Immature natural killer cell (primary cell): ENCODE measurements at places on chromosomes 7 and 10.

DNA sequence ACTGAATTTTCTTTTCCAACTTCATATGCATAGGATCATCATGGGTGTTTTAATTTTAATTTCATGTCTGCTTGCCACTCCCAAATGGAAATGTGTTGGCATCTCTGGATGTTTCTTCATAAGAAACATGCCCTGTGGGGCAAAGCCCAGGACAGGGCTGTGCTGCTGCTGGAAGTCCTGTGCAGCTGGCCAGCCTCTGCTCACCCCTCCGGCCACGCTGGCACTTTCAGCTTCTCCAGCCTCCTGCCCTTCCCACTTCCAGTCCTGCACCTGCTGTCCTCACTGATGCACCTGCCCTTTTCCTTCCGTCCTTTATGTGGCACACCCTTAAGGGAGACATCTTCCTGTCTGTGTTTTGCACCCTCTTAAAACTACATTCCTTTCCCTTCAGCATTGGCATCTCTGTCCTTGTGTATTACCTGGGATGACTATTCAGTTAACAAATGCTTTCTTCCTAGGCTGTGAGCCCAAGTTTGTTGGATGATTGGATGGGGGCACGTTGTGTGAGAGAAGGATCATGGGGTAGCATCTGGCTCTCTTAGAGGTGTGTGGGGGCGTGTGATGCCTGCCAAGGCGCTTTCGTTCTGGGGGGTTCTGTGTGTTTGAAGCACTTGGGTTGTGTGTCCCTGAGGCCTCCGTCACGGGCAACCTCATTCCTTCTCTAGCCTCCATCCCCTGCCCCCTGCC, 56.8 kb downstream of the TCF7L2 start:
- DNase-seq: no peak

- no peak for DNase-seq
Measured at GRCh38 chr10:6667679-6668270, 87.7 kb upstream of the PRKCQ start.

GRCh38 chr10:113604572-113604971, 51.7 kb downstream of the HABP2 start:
- no peak for DNase-seq

DNA sequence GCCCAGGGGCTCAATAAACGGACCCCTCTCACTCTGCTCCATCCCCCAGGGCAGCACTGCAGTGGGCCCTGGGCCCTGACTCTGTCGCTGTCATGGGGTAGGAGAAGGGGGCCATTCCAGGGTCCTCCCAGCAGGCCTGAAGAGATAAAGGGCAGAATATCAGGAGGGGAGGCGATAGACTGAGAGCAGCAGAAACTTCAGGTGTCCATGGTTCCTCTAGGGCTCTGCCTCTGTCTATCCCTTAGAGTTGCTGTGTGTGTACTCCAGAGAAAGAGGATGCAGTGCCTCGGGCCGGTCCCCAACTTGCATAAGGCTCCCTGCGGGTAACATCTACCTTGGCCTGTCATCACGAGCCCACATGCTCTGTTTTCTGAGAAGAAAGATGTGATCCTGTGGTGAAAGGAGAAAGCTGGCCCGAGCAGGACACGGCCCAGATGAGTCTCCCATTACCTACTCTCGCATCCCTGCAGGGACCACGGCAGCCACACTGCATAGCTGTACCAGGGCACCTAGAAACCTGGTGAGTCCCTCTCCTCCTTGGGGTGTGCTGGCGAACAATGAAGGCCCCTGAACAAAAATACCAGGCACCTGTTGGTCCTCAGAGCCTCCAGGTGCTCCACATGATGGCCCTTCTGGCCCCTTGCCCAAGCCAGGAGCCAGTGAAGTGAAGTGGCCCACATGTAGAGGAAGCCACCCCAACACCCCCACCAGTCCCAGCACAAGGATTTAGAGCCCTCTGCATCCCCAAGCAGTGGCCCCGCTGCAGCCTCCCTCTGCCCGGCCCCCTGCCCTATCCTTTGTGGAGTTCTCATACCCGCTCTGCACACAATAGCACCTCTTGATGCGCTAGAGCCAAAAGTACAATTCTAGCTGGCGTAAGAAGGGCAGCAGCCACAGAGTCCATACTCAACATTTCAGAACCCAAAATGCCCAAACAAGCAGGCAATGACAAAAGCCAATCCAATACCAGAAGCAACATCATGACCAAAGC, 106.8 kb downstream of the ARHGAP22 start:
- no peak for DNase-seq

DNA sequence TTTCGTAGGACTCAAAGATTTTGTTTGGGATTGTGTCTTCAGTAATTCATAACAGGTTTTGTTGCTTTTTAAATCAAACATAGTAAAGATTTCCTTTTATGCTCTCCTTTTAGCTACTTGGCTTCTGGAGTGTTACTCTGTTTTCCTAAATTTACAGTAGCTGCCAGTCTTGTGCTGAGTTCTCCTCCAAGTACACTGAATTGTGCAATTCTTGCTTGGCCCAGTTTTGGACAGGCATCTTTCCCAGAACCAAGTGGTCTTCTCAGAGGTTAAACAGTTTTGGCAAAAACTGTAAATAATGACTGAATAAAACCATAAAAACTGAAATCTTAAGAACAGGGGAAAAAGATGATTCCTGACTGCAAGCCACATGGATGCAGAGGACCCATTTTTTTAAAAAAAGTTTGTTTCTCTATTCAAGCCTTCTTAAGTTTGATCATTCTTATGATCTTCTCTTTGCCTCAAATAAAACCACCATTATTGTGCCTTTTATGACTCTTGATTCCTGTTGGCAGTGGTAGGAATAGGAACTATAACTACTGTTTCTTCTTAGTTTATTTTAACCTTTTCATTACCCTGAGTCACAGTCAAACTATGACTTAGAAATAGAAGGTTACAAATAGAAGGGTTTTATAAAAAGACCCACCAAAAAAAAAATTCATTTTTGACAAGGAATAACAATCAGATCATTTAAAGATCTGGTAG, 88.0 kb downstream of the MDFIC start:
- DNase-seq: no peak

DNA sequence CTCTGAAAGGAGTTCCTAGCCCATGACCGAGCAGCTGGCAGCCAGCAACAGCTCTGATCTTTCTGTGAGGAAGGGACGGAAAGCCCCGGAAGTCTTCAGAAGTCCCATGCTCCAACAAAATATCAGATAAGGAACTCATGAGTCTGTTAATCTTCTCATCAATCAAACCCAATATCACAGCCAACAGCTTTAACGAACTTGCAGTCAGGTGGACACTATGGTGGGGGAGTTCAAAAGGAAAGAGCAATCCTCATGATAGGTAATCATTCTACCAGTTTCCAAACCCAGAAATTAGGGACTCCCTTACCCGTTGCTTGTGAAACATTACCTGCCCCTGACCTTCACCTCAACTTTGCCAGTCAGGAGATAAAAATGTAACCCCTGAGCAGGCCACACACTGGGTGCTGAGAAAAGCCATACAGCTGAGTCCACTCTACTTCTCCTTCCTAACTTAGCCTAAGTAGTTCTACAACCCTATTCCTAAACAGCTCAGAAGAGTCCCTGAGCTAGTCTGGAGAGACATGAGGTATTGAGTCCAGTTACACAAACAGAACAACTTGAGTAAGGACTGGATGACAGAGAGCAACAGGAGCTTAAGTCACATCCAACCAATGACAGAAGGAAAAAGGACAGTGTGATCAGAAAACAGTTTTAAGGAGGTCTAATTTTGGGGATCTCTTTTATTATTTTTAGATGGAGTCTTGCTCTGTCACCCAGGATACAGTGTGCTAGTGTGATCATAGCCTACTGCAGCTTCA, 2.2 kb downstream of the NDST2 start:
- DNase-seq: no peak

DNA sequence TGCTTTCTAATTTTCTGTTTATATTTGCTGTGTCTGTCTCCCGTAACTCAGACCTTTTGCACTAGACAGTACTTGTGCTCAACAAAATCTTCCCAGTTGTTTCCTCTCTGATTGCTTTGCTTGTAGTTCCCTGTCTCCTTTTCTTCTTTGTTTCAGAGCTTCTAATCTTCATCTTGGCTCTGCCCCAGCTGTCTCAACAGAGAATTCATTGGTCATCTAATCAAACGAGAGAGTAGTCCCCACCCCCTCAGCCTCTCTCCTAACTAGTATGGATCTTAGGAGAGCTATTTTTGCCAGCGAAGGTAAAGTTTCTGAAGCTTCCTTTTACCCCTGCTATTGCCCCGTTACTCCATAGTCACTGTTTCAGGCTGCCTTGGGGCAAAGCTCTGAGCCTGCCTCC, 32.8 kb downstream of the SLC26A4 start:
- no peak for DNase-seq

DNA sequence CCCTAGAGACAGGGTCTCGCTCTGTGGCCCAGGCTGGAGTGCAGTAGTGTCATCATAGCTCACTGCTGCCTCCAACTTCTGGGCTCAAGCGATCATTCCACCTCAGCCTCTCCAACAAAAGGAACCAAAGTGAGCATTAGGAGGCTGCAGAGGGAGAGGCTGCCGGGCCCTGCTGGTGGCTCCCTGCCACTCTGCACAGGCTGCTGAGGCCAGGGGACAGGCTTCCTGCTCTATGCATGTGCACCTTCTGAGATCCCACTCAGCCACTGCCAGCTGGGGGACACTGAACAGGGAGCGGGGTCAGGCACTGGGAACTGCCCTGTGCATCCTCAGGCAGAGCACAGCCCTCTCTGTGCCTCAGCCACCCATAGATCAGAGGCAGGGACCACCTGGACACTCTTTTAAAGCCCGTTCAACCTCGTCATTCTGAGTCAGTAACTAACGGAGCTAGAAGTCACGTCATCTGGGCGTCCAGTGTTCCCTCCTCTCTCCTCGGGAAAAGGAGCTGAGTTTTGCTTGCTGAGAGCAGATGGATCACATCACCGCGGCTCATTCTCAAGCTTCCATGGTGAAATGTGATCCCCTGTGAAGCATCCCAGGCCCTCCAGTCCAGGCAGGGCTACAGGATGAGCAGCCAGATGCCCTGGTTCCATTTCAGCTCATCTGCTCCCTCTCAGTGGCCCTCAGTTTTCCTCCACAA, 109.6 kb downstream of the MYL10 start:
- DNase-seq: no peak

GRCh38 chr10:60286559-60286958, 103.1 kb downstream of the ANK3 start:
- DNase-seq: no peak

- no peak for DNase-seq
Measured at GRCh38 chr7:156944876-156945275, 4.6 kb upstream of the NOM1 start.

- no peak for DNase-seq
Measured at GRCh38 chr10:45627412-45628048, 45.0 kb downstream of the ZFAND4 start.

GRCh38 chr10:31724296-31724695, 204.3 kb downstream of the ARHGAP12 start:
- DNase-seq: no peak

GRCh38 chr10:48594803-48595538, 9.9 kb downstream of the ARHGAP22 start:
- DNase-seq: no peak

DNA sequence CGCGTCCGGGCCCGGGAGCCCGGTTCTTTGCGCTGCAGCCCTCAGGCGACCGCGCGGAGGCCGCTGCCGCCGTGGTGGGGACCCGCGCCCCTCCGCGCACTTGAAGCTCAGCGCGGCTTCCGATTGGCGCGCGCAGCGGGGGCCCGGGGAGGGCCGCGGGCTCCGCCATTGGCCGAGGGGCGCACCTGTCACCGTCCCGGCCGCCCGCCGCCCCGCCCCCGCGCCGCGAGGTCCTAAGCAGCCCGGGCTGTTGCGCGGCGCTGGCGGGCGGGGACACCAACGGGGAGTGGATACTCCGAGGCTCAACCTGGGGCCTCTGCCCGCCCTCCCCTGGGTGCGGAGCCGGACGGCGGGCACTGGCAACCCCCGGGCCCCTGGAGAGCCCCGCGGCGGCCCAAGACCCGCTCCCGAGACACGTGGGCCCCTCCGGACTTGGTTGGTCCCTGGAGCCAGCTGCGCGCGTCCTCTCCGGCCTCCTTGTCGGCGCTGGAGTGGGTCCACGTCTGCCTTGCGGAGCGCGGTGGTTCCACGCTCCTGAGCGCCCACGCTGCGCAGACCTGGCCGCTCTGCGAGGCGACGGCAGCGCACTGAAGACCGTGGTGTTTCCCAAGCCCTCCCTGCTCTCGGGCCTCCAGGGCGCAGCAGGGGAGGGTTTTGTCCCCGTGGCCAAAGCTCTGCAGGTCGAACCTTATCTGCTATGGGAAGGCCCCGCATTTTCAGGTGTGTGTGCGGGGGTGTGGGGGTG, at the start of gene MNX1:
MNX1 (minus strand) TSS at position 76 of the 745 bp plus-strand sequence. CDS start 313 bp downstream, outside the sequence.
- DNase-seq: peak; percentile 11

GRCh38 chr10:91799612-91799975, 1.4 kb downstream of the TNKS2 start:
- DNase-seq: no peak

GRCh38 chr10:26781797-26782196, 79.0 kb downstream of the ABI1 start:
- DNase-seq: no peak

- no peak for DNase-seq
Measured at GRCh38 chr10:5443429-5443828, 31.1 kb downstream of the NET1 start.

DNA sequence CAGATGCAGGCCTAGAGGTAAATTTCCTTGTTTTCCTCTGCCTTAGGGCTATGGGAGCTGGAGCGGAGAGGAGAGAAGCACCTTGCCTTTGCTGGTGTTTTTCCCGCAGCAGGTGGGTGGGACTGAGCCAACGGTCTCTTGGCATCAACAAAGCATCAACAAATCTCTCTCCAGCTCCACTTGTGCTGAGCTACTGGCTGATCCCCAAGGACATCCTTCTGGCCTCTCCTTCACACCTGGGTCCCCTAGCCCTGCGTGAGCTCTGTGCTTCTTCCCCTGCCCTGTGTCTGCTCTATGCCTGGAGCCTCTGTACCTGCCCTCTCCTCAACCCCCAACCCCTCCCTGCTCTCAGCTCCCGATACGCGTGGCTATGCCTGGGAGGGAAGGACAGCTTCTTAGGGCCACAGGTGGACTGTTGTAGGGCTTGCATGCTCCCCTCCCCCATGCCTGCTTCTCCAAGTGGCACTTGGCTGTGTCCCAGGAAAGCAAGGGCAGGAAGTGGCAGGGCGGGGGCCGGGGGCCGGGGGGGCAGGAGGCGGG, 3.2 kb upstream of the CLDN4 start:
- DNase-seq: no peak

DNA sequence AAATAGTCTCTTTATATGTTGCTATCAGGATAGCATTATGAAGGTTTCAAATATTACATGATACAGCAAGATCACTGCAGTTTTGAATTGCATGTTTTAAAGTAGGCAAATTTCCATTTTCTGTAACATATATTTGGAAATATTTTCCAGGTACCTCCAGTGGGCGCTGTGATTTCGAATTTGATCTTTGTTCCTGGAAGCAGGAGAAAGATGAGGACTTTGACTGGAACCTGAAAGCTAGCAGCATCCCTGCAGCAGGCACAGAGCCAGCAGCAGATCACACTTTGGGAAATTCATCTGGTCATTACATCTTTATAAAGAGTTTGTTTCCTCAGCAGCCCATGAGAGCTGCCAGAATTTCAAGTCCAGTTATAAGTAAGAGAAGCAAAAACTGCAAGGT, 299.0 kb downstream of the MALRD1 start:
- no peak for DNase-seq

- no peak for DNase-seq
Measured at GRCh38 chr7:129684777-129685176, 73.3 kb downstream of the NRF1 start.
